Chondrocyte (in vitro differentiated cells): ENCODE measurements at places on chromosomes 5 and 9. TPM values are rescaled to one million over a fixed set of nuclear protein-coding genes. Genes with fewer than 3 reads are reported as not detected.

The GABRA6 gene
- total RNA-seq, result not detected in 3 replicates

The INVS gene
- total RNA-seq, result 16.0 to 23.7 TPM (median 16.2 TPM) in 3 replicates

The F2RL2 gene
- 7.9 to 31.3 TPM (median 8.4 TPM) in 3 replicates for total RNA-seq

The AQP3 gene
- 3.6 to 4.0 TPM (median 3.6 TPM) in 3 replicates for total RNA-seq

The SPINK4 gene
- total RNA-seq, result not detected in 3 replicates

The VCAN gene
- 250 to 737 TPM (median 710 TPM) in 3 replicates for total RNA-seq

The OLFM1 gene
- 1.2 to 4.2 TPM (median 2.8 TPM) in 3 replicates for total RNA-seq

The SECISBP2 gene
- 15.1 to 20.7 TPM (median 16.0 TPM) in 3 replicates for total RNA-seq

The SPINK5 gene
- 2.0 to 3.2 TPM (median 2.4 TPM) in 3 replicates for total RNA-seq

The AK8 gene
- total RNA-seq, result 0.22 to 1.5 TPM (median 0.33 TPM) in 3 replicates

The GRK6 gene
- total RNA-seq, result 19.9 to 26.3 TPM (median 23.8 TPM) in 3 replicates

The PPP1R26 gene
- total RNA-seq, result 9.1 to 19.6 TPM (median 19.5 TPM) in 3 replicates

- no peak for DNase-seq
These were observed 147.8 kb downstream of the TMEM38B start for GRCh38 chr9:105842023-105842644.

DNA sequence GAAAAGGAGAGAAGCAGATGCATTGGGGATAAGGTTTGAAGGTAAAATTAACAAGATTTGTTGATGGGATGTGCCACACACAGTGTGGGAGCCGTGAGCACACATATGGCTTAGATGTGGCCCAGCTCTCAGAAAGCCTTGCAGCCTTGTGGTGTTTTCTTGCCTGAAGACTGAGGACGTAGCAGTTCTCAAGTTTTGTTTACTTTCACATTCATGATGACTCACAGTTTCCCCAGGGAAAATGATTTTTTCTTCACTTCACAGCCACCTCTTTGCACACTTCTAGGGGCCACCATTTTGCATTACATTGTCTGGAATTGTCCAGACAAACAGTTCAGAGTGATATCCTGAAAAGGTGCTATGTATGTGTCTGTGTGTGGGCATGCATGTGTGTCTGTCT, 126.2 kb downstream of the BASP1 start:
- DNase-seq, result no peak

GRCh38 chr5:72036951-72037350, 70.3 kb upstream of the MAP1B start:
- no peak for DNase-seq

DNA sequence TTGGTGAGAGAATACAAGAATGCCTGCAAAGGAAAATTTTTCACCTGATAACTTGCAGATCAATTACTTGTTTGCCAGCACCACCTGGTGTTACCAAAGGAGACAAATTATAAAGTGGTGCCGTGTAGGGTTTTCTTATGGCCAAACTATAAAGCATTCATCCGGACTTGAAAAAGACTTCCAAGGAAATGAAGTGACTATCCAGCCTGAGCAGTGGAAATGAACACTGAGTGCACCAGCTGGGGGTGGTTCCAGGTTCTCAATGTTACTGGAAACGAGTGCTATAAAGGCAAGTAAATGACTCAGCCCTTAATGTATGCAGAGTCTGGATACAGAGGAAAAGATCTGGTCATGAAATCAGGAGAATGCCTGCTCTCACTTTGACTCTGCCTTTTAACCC, 113.1 kb downstream of the DNAH5 start:
- no peak for DNase-seq

DNA sequence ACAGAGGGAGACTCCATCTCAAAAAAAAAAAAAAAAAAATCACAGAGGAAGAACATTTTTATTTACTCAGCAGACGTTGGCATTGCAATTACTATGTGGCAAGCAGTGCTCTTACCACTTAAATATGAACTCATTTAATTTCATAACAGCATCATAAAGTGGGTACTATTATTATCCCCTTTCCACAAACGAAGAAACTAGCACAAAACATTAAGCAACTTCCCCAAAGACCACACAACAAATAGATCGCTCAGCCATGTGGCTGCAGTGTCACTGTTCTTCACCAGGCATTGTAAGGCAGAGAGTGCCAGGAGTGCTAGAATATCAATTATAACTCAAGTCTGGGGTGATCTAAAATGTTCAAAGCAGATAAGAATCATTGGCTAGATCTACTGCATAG, 69.8 kb upstream of the PLPP6 start:
- DNase-seq, result no peak

- DNase-seq, result no peak
These were observed 7.1 kb downstream of the MAT2B start for GRCh38 chr5:163512526-163512925.

GRCh38 chr5:10036136-10036815, 213.4 kb downstream of the ATPSCKMT start:
- no peak for DNase-seq

- DNase-seq, result peak; percentile 96
These were observed 760 bp downstream of the NPR3 start for GRCh38 chr5:32711681-32712480.

GRCh38 chr5:16577677-16578076, 39.1 kb downstream of the RETREG1 start:
- no peak for DNase-seq

- no peak for DNase-seq
These were observed 96.2 kb upstream of the BOD1 start for GRCh38 chr5:173712609-173713175.

- DNase-seq, result no peak
These were observed 43.4 kb downstream of the RETREG1 start for GRCh38 chr5:16573401-16573800.

GRCh38 chr9:108297073-108297472, 558.7 kb downstream of the ACTL7B start:
- no peak for DNase-seq

DNA sequence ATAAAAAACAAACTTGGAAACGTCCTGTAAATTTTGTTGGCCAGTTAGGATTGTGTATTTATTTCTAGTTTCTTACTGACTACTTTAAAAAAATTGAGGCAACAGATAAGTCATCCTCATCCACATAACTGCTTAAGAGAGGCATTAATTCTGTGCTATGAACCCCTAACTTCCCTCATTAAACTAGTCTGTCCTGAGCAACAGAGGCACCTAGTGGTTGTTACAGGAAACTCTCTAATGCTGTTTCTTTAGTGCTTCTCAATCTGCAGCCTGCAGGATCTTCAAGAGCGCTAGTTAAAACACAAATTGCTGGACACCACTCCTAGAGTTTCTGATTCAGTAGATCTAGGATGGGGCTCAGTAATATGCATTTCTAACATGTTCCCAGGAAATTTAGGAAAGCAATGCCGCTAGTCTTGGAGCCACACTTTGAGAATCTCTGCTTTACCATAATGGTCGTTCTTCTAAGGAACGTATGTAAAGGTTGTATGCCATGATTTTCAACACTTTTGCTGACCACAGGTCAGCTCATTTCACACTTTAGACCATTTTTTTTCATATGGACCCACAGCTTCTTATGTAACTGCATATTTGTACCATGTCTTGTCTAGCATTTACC, 410.1 kb upstream of the SMARCA2 start:
- no peak for DNase-seq

DNA sequence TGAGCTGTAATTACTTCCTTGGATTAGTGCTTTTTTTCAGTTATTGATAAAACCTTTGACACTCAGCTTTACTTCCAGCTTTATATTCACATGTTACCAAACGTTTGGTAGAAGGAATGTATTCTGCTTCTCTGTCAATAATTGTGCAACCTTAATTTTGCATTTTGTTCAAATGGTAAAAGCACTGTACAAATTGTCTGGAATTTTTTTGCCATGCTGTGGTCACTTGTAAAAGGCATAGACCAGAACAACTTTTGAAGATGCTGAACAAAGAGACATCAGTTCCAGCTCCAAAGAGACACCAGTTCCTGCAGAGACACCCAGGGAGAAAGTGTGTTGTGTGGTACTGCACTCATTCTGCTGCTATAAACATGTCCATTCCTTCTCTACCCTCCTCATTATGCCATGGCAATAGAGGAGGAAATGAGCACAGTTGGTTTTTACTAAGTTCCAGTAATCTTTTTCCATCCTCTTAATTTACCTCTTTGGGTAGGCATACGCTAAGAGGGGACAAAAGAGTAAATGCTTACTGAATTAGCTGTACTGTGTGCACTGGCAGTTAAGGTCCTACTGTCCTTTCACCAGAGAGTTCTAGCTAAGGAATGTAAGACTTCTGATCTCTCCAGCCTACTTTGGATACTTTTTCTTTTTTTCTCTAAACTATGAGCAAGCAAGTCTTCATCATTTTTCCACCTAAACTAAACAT, 387.4 kb downstream of the FGF10 start:
- DNase-seq, result no peak

- DNase-seq, result no peak
These were observed 316.6 kb upstream of the RIOK2 start for GRCh38 chr5:97499605-97500004.

GRCh38 chr9:6758248-6758497, 400 bp downstream of the KDM4C start:
- no peak for DNase-seq

GRCh38 chr9:94681508-94681907, 42.2 kb upstream of the FBP1 start:
- no peak for DNase-seq

GRCh38 chr5:30387974-30388632, 805.4 kb upstream of the CDH6 start:
- DNase-seq, result no peak

DNA sequence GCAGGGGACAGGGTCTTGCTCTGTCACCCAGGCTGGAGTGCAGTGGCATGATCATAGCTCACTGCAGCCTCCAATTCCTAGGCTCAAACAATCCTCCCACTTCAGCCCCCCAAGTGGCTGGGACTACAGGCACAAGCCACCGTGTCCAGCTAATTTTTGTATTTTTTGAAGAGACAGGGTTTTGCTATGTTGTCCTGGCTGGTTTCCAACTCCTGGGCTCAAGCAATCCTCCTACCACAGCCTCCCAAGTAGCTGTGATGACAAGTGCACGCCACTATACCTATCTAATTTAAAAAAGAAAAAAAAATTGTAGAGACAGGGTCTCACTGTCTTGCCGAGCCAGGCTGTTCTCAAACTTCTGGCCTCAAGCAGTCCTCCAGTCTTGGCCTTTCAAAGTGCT, 31.6 kb upstream of the LECT2 start:
- no peak for DNase-seq

DNA sequence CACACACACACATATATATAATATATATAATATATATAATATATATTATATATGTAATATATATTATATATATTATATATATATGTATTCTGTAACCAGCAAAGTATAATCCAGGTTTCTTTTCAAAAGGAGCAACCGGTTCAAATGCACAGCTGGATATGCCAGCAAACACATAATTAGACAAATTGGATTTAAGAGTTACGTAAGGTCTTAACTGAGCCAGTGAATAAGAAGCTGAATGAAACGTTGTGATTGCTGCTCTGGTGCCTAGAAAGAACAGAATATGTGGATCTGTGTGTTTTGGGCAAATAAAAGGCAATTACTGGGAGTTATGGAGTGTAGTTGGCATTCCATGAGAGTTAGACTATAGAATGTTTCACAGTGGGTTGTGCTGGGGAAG, 178.1 kb downstream of the SLF1 start:
- no peak for DNase-seq
